ENCODE measurements at places on chromosomes 7 and 10.

DNA sequence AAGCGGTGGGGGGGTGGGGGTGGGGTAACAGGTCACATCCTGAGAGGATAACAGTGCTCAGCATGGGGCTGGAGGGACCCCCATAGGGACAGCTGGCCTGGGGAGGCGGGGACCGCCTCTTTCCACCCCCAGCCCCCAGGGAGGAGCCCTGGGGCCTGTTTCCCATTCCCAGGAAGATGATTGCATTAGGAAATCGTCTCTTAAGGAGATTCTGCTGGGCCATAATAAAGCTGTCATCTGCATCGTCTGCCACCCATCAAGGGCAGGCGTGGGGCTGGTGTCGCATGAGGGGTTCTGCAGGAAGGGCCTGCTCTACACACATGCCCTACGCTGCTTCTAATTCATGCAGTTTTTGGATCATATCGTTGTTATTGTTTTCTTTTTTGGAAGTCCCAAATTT is 17.2 kb downstream of the RET start:
- no peak for DNase-seq

DNA sequence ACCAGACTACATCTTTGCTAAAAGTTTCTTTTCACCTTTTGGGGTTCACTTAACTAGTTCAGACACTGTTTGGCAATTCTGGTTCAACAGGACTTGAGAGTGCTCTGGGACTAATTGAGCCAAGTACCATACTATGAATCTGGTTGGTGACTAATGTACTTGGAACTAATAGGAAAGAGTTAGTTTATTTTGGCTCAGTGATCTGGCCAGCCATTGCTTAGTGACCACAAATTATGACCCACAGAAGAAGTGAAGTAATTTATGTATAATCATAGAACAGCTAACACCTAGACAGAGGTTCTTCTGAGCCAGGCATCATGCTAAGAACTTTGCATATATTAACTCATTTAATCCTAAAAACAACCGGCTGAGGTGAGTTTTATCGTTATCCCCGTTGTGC is 126.5 kb upstream of the JCAD start:
- no peak for DNase-seq

DNA sequence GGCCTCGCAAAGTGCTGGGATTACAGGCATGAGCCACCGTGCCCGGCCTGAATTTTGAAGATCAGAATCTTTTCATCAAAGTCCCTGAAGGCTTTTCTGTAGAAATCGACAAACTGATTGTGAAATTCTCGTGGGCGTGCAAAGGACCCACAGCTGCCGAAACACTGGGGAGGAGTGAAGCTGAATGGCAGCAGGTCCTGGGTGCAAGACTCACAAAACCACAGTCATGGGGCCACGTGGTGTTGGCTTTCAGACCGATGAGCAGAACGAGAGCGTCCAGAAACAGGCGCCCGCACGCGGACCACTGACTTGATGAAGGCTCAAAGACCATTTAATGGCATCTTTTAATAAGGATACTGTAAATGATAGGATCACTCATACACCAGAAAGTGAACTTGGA is 24.7 kb upstream of the PRKAR1B start:
- DNase-seq: no peak

- no peak for DNase-seq
Observed at GRCh38 chr7:41313171-41313570, 389.7 kb downstream of the INHBA start.

GRCh38 chr7:36129048-36129534 is 24.0 kb upstream of the EEPD1 start:
- DNase-seq: no peak

- no peak for DNase-seq
Observed at GRCh38 chr7:27144781-27145164, 1.3 kb upstream of the HOXA5 start.

GRCh38 chr10:102652170-102652916 is 8.1 kb downstream of the TRIM8 start:
- no peak for DNase-seq

DNA sequence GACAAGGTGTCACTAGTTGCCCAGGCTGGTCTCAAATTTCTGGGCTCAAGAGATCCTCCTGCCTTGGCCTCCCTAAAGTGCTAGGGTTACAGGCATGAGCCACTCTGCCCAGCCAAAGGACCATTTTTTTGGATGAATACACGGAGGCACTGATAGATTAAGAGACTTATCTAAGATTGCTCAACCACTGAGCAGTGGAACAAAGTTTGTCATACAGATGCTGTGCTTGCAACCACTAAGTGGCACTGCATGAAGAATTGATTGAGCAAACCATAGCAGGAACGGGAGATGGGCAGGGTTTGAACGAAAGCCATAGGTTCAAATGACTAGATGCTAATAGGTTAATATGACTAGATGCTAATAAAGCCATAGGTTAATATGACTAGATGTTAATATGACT is 61.1 kb downstream of the EBLN1 start:
- no peak for DNase-seq

DNA sequence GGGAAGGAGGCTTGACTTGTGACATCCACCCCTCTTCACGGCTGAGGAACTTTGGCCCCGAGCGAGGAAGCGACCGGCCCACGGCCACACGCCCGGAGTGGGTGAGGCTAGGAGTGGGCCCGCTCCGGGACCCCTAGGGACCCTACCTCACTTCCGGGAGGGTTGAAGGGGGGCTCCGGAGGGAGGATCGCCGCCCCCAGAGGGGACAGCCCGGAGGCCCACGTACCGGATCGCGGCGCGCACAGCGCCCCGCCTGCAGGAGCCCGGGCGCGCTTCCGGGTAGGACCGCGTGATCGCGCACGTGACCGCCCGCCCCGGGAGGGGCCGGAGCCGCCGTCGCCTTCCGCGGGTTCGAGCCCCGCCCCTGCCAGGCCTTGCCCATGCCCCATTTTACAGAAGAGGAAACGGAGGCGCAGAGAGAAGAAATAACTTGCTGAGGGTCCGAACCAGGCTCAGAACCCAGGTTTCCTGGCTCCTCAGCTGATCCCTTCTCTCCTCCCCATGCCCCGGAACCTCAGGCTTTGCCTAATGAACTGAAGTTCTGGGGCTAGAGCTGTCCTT is at the start of gene HPS1:
TSS of gene HPS1 (minus strand) at position 275 of the 561 bp plus-strand sequence. CDS start 3,695 bp downstream, outside the sequence.
- DNase-seq: peak; percentile 48

DNA sequence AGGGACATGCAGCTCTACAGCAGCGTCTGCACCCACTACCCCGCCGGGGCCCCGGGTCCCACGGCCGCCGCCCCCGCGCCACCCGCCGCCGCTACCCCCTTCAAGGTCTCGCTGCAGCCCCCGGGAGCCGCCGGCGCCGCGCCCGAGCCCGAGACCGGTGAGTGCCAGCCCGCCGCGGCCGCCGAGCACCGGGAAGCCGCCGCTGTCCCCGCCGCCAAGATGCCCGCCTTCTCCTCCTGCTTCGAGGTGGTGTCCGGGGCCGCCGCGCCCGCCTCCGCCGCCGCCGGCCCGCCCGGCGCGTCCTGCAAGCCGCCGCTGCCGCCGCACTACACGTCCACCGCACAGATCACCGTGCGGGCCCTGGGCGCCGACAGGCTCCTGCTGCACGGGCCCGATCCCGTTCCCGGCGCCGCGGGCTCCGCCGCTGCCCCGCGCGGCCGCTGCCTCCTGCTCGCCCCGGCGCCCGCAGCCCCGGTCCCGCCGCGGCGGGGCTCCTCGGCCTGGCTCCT is 631 bp downstream of the OTUD1 start:
- no peak for DNase-seq

DNA sequence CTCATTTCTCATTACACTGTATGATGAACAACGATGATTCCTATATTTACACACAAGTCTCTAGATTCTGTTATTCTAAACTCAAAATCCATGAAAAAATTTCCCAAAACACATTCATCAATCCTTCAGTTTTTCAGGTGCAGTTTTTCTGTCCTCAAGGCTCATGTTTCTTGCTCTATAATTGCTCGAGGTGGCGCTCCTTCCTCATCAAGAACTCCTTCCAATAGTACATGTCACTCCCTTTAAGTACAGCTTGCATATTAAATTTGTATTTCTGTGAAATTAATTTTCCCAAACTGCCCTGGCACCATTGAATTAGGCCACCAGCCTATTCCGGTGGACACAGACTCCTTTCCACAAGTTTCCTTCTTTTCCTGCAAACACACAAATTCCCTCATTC is 188.7 kb upstream of the MINDY3 start:
- DNase-seq: no peak

- DNase-seq: no peak
Observed at GRCh38 chr10:114017271-114017670, 26.4 kb upstream of the ADRB1 start.

GRCh38 chr7:116683786-116684185 is 11.8 kb downstream of the MET start:
- DNase-seq: no peak

GRCh38 chr10:30747633-30748032 is 118.1 kb upstream of the LYZL2 start:
- peak; percentile 11 for DNase-seq

DNA sequence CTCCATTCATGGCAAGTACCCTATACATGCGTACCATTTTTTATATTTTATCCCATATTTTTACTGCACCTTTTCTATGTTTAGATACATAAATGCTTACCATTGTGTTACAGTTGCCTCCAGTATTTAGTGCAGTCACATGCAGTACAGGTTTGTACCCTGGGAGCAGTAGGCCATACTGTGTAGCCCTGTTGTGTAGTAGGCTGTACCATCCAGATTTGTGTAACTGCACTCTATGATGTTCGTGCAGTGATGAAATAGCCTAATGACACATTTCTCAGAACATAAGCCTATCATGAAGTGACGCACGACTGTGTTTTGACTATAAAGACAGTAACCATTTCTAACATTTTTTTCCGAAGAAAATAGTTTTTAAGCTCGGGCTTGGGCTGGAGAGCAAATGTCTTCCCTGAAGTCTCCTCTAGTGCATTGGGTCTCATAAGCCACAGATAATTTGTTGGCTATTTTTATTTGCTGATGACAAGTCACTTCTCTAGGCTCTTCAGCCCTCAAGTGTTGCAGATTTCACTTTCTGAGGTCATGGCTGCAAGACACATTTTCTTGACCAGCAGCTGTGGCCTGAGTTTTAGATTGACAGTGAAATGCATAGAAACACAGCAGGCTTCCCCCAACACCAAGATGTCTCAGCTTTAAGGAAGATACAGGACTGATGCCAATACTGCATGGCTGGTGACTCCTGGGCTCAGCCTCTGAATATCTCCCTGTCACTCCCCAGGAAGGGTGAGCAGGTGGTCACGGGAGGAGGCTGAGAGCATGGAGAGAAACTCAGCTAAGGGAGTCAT is 26.9 kb downstream of the EPDR1 start:
- no peak for DNase-seq

DNA sequence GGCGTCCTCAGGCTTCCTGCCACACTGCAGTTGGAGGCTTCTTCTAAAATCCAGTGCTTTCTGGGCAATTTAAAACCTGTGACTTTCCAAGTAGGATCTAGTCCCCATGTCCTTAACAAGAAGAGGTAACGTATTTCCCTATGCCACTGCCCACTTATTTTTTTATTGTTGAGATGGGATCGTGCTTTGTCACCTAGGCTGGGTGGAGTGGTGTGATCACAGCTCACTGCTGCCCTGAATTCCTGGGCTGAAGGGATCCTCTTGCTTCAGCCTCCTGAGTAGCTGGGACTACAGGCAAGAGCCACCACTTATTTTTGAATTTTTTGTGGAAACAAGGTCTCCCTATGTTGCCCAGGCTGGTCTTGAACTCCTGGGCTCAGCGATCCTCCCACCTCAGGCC is 63.4 kb downstream of the DAGLB start:
- DNase-seq: no peak

GRCh38 chr7:115068220-115068619 is 146.3 kb downstream of the MDFIC start:
- DNase-seq: no peak

DNA sequence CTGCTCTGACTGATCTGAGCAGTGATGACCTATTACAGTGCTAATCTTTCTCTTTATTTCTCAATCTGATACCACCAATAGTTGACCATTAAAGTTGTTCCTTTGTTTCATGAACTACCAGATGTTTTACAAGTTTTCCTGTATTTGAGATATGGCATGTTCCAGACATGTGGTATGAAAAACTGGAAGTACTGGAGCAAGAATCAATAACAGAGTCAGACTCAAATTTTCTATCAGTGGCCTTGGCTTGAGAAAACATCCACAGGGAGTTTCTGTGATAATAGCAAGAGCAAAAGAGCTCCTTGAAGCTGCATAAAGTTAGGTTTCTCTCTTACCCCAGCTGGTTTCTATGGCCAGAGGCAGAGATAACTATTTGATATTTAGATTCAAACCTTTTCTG is 469.0 kb upstream of the STEAP1 start:
- no peak for DNase-seq

- DNase-seq: no peak
Observed at GRCh38 chr7:33043501-33044400, 18.8 kb downstream of the NT5C3A start.

- DNase-seq: no peak
Observed at GRCh38 chr7:28290496-28290895, 109.9 kb upstream of the JAZF1 start.

GRCh38 chr10:4804465-4804864 is 21.5 kb upstream of the AKR1E2 start:
- no peak for DNase-seq

- DNase-seq: no peak
Observed at GRCh38 chr7:99004781-99005500, 126.6 kb downstream of the TRRAP start.

- DNase-seq: no peak
Observed at GRCh38 chr7:102866535-102867215, 46.1 kb upstream of the LRRC17 start.

DNA sequence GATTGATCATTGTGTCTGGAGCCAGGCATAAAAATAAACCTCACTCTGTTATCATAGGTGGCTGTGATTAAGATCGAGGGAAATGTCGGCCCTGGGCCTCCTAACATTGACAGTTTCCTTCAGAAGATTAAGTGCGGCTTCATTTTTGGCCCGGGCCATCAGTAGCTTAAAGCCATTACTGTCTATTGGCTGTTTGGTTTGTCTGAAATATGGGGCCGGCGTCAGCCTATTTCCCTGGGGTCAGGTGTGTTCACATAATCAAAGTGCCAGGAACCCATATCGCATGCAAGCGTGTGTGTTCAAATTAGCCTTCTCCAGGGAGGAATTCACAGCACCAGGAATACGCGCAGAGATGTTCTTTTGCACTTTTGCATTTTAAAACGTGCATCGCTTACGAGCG is 114.7 kb downstream of the CUX1 start:
- no peak for DNase-seq

GRCh38 chr7:36278620-36279172 is 111.0 kb upstream of the ANLN start:
- no peak for DNase-seq

GRCh38 chr10:80684259-80684658 is 146.6 kb downstream of the SH2D4B start:
- no peak for DNase-seq
